Sciatic nerve (tissue), 2 donors: ENCODE measurements at places on chromosomes 13 and 19. TPM values are rescaled to one million over a fixed set of nuclear protein-coding genes. Genes with fewer than 3 reads are reported as not detected.

CLDND2 gene
- 2.4 TPM for total RNA-seq

- no peak for DNase-seq
Measured at GRCh38 chr13:42807241-42807640, 25.9 kb downstream of the FAM216B start.

DNA sequence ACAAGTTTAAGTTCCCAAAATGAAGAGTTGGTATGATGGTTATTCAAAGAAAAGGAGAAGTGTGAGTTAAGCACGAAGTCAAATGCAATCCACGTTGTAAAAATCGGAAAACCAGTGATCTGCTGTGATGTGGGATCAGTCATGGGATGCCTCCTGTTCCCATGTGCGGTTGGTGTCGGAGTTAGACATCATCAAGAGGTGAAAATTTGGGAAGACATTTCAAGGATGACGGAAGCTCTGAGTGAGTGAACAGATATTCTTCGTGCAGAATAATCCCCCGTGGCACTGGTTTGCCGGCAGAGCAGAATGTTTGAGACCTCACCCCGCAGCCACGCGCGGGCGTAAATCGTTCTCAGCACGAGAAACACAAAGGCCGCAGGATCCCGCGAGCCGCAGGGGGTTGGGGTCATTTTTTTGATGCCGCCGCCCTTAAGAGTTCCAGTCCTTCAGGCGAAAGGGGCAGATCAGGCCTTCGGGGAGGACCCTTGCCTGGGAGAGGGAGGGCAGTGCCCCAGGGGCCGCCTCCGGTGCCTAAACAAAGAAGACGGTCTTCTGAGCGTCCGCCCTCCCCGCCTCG, 13.7 kb upstream of the SOX1 start:
- no peak for DNase-seq

DNA sequence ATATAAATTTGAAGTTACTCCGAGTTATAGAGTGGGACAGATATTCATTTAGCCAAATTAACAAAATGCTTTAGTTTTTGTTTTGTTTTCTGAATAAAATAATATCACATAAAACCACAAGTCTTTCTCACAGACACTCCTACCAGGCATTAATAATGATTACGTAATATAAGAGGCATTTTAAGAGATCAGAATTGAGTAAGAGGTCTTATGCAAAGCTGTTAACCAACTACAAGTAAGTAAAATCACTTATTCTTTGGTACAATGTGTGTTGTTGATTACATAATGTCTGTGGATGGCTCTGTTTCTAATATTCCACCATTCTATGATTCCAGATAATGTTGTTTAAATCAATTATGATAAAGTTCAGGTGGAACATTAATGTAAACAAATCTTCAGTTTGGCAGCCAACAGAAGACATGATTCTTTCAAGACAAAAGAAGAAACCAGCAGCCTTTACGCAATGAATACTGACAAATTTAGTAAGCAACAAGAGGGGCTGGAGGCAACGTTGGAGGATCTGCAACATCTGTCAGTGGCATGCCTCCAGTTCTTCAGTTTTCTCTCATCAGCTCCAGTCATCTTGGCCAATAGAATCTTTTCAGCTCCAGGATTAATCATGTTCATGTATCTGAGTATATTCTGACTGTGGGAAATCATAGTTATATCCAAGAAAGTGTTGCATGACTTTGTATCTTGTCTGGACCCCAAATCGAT, 403.8 kb downstream of the SLITRK5 start:
- DNase-seq, result no peak

DNA sequence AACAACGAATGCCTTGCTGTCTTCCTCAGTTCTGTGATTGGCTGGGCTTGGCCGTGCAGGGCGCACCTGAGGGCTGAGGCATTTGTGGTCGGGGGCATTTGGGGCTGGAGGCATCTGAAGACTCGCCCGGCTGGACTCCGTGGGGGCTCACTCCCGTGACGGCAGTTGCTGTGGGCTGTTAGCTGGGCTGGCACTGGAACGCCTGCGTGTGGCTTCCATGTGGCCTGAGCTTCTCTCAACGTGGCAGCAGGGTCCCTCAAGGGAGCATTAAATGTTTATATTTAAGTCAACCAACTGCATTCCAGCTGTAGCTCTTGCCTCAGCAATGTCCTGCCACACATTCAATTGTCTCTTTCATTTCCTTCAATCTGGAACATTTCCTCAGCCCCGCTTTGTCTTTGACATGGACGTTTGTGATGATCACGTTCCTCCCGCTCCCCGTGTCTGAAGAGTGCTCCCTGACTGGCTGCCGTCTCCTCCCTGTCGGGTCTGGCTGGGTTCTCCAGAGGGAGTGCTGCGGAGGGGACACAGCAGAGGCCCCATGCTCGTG, 21.0 kb downstream of the CCDC8 start:
- DNase-seq, result no peak

DNA sequence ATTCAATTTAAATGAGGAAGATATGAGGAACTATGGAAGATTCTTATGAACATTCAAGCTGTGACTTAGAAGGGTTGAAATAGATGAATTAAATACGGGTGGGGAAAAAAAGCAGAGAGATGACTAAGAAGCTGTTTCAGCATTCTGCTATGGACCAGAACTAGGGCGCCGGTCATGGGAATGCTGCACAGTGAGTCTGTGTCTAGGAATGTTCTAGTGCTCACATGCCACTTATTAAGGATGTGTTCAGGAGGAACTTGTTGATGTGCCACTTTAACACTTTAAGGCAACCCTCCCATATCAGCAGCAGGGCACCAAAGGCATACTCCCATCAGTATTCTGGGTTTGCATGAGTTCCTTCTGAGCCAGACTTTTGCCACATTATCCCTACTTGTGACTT, 152.1 kb downstream of the POSTN start:
- no peak for DNase-seq

GRCh38 chr13:53012707-53013106, 15.9 kb upstream of the OLFM4 start:
- DNase-seq, result no peak
